ENCODE measurements at places on chromosomes 3 and 15.

DNA sequence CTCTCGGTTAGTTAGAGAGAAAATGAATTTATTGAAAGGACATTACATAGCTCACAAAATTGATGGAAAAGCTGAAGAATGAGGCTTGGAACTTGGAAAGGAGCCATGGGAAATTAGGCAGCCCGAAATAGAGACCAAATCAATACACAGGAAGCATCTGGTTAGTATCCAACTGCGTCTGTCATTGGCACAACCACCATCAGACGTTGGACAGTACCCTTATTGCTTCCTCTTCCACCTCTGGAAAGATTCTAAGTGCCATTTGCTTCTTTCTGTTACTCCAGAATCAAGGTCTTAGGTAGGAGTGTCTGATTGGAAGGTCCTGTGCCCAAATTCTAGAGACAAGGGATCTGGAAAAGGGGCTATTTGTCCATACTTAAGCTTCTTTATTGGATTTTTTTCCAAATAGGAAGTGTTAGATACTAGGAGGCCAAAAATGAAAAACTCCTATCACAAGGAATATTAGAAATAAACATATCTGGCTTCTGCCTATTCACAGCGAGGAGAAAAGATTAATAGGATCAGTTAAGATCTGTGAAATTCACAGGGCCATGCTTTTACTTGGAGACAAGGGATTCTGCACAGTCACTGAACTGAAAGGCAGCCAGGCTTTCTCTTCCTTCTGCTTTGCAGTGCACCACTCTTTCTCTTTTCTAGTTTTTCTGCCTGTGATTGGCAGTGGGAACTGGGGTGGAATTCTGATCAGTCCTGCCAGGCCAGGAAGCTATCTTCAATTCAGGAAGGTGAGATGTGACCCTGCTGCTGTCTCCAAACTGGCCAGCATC, 10.7 kb upstream of the HACD2 start:
- DNase-seq: no peak

DNA sequence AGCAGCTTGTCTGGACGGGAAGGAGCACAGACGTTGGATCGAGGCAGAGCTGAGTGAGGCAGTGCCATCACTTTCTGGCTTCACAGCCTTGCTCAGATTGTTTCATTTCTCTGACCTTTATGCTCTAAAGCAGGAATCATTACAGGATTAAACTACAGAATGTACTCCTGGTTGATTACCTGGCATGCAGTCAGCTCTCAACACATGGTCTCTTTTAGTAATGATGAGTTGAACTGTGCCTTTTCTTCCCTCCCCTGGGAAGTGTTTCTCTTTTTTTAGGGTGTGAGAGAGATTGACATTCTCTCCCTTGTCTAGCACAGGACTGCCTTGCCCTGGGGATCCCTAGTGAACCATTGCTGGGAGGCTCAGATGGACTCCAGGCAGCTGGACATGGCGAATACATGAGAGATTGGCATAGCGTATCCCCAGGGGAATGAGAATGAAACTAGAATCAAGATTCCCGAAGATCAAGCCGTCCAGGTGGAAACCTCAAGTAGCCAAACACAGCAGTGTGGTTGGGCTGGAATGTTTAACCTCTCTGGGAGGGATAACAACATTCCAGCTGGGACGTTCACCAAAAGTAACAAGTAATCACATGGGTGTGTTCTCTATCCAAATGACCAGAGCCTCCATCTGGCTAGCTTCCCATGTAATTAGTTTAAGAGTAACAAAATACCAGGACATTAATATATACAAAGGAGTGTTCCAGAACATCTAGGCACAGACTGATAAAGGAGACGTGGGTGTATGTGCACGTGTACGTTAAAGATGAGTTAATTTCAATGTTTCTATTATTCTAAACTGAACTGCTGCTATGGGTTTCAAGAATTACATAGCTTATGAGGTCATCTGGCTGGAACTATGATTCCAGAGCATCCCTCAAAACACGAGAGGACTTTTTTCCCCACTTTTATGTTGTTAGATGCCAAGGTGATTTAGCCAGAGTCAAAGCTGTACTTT, 118.6 kb upstream of the NR2E3 start:
- DNase-seq: no peak

GRCh38 chr3:31543375-31543774, 10.7 kb downstream of the STT3B start:
- no peak for DNase-seq

DNA sequence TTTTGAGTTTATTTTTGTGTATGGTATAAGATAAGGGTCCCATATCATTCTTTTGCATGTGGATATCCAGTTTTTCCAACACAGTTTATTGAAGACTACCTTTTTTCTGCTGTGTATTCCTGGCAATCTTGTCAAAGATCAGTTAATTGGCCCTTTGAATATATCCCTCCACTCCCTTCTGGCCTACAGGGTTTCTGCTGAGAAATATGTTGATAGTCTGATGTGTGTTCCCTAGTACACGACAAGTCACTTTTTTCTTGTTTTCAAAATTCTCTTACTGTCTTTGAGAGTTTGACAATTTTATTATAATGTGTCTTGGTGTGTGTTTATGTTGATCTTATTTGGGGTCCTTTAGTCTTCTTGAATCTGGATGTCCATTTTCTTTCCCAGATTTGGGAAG, 129.2 kb downstream of the ISL2 start:
- no peak for DNase-seq

GRCh38 chr3:139607257-139608107, 67.9 kb upstream of the RBP1 start:
- DNase-seq: no peak

GRCh38 chr15:58458076-58458475, 26.3 kb downstream of the LIPC start:
- no peak for DNase-seq

DNA sequence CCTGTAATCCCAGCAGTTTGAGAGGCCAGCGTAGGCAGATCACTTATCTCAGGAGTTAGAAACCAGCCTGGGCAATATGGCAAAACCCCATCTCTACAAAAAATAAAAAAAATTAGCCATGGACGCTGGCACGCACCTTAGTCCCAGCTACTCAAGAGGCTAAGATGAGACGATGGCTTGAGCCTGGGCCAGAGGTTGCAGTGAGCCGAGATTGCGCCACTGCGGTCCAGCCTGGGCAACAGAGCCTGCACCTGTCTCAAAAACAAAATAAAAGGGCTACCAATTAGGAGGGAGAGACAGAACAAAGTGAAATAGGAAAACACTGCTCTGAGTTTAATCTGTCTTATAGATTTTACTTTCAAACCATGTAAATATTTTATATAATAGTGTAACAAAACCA, 33.8 kb downstream of the MSL2 start:
- no peak for DNase-seq

DNA sequence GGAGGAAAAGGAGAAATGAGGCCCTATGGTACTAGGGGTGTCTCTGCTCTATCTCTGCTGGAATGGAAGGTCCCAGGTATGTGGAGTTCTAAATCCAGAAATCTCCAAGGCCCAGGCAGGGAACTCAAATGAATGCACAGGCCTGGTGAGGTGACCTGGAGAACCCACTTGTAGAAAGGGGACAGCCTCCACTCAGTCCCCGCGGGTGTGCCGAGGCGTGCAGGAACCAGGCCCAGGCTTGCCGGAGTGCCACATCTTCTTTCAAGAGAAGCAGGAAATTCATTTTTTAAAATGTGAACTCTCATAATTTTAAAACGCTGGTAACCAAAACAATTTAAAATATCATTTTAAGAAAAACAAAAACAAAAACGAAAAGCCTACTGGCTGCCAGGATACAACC, 32.2 kb upstream of the ADCY5 start:
- no peak for DNase-seq

DNA sequence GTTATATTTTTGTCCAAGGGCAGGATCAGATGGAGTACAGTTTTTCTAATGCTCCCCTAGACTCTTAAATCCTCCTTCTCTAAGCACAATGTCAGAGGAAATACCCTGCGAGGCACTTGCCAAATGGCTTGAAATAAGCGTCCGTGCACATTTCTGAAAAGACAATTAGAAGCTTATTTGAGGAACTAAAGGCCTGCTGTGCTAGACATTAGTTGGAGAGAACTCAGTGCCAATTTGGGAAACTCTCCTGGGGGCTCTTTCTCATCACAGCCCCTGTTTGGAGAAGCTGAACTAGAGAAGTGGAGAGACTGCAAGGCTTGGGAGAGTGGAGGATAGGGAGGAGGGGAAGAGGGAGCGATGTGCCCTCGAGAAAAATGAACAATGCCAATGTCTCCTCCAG, 247.6 kb upstream of the C2CD4B start:
- DNase-seq: no peak

DNA sequence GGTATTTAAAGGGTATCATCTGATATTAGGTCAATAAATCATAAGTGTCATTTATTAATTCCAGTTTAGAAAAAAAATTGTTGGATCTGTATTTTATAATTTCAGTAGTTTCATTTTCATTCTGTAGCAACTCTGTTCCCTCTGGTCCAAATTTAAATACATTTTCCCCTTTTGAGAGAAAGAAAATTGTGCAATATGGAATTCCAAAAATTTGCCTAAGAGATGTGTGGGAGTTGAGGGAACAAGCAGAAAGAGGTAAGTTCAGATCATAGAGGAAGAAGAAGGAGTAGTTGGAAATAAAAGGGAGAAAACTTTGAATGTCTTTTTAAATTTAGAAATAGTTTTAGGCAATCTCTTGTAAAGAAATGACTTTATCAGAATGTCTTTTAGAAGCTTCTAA, 48.9 kb upstream of the MME start:
- no peak for DNase-seq

GRCh38 chr3:134693804-134694203, 43.0 kb upstream of the KY start:
- no peak for DNase-seq

DNA sequence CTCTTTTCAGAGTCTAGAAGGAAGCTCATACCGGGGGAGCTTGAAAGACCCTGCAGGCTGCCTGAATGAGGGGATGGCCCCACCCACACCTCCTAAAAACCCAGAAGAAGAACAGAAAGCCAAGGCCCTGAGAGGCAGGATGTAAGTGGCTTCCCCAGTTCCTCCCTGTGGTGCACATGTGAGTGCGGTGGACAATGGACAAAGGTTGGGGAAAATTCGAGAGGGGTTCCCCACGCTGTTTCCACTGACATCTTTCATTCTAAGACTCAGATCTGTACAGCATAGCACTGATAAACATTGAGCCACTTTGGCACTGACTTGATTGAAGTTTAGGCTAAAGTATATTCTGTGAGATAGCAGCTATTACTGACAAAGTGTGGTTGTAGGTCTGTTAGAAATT, 79.5 kb upstream of the UMPS start:
- DNase-seq: no peak

DNA sequence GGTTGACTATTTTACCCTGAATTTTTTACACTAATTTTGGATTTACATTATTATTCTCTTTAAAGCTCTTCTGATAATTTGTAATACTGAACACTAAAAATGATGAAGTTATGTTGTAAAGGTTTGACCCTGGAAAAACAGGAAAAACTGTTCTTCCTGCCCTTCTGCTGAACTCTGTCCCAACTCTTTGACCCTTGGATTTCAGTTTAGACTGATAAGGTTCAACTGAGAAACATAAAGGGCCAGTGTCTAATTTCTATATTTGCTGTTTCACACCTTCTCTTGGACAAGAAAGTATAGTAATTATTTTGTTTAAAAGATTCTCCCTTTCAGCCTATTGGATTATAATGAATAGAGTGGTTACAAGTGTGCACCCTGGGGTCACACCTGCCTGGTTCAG, 12.8 kb upstream of the TMOD3 start:
- no peak for DNase-seq

DNA sequence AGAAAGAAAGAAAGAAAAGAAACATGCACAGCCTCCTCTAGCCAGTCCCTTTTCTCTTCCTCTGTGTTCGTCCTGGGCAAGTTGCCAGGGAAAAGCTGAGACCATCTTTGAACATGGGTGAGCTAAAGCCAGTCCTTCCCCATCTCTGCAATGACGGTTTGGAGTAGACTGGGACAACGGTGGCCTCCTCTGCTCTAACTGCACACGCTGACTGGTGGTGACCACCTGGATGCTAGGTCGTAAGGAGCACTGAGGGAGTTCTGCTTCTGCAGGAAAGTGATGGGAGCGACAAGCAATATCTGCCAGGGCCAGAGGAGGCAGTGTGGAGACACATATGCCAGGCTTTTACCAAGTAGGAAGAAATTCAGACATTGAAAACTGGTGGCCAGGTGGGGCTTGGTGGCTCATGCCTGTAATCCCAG, 111.7 kb downstream of the NUP210 start:
- no peak for DNase-seq

DNA sequence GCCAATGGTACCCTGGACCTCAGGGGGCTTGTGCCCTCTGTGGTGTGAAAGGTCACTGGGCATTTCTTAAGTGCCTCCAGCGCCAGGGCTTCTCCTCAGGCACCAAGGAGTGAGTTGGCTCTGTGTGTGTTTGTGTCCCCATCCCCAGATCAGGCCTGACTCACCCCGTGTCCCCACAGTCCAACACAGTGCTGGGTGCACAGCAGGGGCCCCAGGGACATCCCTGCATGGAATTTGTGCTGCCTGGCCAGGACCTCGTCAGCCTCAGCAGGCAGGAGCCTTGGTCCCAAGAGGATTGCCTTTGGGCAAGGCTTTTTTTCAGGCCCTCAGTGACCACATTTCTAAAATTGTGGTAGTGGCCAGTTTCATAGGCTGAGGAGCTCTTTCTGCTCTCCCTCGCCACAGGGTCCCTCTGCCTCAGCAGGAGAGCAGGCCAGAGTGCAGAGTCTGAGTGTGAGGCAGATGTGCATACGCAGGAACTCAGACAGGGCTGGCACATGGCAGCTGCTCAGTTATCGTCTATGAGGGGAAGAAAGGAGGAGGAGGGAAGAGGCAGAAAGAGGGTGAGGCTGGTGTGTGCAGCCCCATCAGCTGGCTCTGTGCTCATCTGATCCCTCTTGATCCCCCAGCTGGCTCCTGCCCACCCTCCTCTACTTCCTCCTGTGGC, 215.6 kb downstream of the RPLP1 start:
- no peak for DNase-seq

GRCh38 chr15:73922186-73923151, 3.8 kb upstream of the LOXL1 start:
- no peak for DNase-seq

DNA sequence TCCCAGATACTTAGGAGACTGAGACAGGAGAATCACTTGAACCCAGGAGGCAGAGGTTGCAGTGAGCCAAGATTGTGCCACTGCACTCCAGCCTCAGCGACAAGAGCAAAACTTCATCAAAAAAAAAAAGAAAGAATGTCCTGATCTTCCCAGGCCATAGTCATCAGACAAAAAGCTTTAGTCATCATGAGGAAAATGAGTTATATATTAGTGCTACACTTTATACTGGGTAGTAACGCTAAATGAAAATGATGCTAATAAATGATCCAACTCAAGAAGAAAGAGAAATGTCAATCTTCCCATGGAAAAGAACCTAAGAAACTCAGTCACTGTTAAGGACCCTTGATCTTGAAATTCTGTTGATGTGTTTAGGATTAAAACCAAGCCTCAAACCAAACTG, 26.3 kb upstream of the TRIM59 start:
- DNase-seq: no peak

- no peak for DNase-seq
These were observed 296.2 kb downstream of the ZBTB20 start for GRCh38 chr3:114850898-114851297.
